ENCODE measurements at places on chromosomes 16 and 17.

GRCh38 chr16:80147026-80147655 is 393.7 kb upstream of the DYNLRB2 start:
- no peak for DNase-seq

DNA sequence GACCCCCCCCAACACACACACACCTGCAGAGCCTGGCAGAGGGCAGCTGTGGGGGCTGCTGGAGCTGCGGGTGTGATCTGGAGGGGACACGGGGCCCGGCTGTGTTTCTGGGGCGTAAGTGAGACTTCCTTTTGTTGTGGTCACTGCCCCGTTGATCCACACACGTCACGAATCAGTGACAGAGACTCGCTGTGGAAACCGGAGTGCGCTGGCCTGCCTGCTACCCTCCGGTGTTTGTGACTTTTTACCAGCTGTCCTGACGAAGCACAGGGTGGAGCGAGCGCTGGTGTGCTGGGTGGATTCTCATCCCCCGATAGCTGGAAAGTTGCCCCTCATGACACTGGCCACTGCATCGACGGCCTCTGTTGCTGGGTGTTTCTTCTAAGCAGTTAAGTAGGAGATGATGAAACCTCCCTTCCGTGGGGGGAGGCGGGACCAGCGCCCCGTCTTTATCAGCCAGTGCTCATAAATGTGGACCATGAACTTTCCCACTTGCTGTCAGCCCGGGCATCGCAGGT is 2.3 kb downstream of the METRNL start:
- DNase-seq, result peak; percentile 60

- no peak for DNase-seq
Observed at GRCh38 chr16:29675811-29676643, 3.0 kb upstream of the QPRT start.

GRCh38 chr16:9316008-9316407 is 224.6 kb downstream of the HAPSTR1 start:
- no peak for DNase-seq

GRCh38 chr16:79776243-79776847 is 175.8 kb upstream of the MAF start:
- DNase-seq, result no peak

DNA sequence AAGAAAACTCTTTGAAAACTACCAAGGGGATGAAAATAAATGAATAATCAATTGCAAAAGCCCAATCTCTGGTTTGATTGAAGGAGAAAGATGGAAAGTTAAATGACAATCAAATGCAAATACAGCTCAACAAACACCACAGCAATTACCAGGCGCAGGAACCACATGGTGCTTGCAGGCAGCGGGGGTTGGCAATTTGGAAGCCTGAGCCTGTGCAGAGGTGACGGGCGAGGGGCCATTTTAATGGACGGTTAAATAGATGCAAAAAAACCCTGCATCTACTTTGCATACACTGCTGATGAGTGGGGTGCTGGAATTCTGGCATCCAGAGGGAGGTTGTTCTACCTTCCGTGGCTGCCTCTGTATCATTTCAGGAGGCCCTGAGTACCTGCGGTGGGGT is 4.8 kb upstream of the SEZ6 start:
- DNase-seq, result no peak

- no peak for DNase-seq
Observed at GRCh38 chr16:22915003-22915402, 101.0 kb downstream of the HS3ST2 start.

Measured in T-cell (primary cell).